ENCODE measurements at places on chromosomes 6 and 20.

GRCh38 chr6:99613409-99613704, 6.7 kb downstream of the PRDM13 start:
- no peak for DNase-seq

GRCh38 chr6:72564231-72564630, 57.6 kb upstream of the KCNQ5 start:
- no peak for DNase-seq

GRCh38 chr20:35111141-35111888, 18.7 kb upstream of the TRPC4AP start:
- DNase-seq = no peak

- DNase-seq = no peak
Observed at GRCh38 chr6:89675949-89676748, 37.6 kb upstream of the LYRM2 start.

DNA sequence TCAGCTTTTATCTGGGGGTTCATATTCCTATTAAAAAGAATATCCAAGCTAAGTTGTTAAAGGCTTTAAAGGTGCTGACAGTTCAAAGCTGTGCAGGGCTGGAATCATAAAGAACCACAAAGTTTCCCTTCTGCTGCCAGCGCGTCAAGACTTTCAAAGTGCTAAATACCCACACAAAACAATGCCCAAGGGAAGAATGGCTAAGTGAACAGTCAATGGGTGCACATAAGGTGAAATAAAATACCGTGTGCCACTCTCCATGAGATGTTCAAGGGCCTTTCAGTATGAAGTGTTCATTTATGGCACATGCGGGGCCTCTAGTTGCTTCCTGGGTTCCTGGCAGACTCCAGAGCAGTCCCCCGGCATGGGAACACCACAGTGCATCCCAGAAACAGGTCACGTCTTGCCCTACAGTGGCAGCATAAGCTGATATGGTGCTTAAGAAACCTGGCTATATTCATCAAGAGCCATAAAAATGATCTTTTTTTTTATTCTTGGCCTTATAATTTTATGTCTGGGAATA, 14.1 kb downstream of the TXNDC5 start:
- DNase-seq = no peak

- no peak for DNase-seq
Observed at GRCh38 chr6:143374014-143374413, 76.5 kb downstream of the ADAT2 start.

DNA sequence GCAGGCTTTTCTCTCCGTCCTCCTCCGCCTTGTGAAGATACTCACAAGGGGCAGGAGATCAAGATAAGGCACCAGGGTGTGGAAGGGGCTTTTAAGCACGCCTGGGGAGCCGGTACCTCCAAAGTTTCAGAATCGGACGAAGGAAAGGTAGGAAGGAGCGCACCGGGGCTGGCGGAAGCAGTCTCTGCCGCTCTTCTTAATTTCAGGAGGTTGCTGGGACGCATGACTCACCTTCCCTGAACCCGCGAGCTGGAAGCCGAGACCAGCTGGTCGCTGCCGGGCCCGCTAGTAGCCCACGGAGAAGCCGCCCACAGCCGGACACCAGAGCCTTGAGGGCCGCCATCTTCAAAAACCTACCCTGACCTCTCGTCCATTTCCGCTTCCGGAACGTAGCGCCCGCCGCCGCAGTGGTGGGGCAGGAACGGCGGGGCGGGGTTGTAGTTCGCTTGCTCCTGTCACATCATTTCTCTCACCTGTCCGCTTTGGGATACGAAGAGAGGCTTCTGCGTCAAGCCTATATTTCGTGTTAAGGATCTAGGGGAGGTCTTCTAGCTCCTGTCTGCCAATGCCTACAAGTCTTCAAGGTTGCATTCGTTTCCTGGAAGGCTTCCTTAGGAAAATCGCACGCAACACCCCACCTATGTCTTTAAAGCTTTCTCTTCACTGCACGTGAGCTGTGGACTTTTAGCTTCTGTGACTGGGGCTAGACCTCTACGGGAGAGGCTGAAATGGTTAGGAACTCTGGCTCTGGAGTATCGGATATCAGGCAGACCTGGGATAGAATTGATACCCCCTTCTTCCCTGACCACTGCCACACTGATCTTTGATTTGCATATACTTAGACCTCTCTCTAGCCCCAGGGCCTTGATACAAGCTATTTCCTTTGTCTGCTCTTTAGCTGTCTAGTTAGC, at the start of gene MRPS18A:
TSS of gene MRPS18A (minus strand) at position 355 of the 911 bp plus-strand sequence. CDS start at position 343, 12 bp downstream.
- DNase-seq = peak; percentile 94

Measured in upper lobe of left lung (tissue), 6 donors.